ENCODE measurements at places on chromosomes 16 and 17.
A peak's percentile ranks its signal among the peaks of the same experiment; 100 is the strongest.

DNA sequence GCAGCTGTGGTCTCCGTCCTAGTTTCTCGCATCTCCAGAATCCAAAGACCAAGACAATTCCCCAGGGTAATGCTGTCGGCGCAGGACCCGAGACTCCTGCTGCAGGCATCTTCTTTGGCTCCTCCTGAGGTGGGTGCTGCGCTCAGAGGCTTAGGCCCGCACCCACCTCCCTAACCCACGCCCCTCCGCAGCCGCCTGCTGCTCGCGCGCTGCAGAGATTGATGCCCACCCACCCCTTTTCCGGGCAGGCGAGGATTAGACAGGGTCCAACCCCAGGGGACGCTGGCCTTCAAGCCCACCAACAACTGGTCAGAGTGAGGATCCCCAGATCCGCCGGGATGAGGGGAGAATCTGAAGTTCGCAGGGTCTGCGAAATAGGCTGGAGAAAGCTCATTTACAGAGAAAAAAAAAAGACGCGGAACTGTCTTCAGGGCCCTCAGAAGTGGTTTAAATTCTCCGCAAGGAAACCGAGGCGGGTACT is 27.9 kb downstream of the SLFN11 start:
- DNase-seq, result no peak

- no peak for DNase-seq
These were observed 857.4 kb upstream of the GOT2 start for GRCh38 chr16:59591480-59591879.

DNA sequence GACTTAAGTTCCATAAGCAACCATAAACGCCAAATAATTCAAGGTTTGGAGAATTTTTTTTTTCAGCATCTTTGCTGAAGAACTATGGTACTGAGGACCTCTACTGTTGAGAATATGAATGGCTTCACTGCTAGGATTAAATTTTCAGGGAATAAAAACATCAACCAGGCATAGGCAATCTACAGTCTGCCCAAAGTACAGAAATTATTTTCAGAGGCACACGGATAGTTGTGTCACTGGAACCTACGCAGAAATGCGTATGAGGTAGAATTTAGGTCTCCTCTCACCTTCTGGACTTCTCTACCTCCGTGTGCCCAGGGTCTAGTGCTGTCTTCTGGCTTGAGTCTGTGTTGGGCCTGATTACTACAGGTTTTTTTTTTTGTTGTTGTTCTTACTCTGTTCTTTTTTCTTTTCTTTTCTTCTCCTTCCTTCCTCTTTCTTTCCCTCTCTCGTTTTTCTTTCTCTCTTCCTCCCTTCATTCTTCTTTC is 39.7 kb downstream of the NACA2 start:
- peak; percentile 21 for DNase-seq

GRCh38 chr17:39963829-39964228 is 1.0 kb downstream of the GSDMA start:
- DNase-seq, result no peak

GRCh38 chr16:89738538-89739317 is 17.4 kb downstream of the ZNF276 start:
- DNase-seq, result no peak

DNA sequence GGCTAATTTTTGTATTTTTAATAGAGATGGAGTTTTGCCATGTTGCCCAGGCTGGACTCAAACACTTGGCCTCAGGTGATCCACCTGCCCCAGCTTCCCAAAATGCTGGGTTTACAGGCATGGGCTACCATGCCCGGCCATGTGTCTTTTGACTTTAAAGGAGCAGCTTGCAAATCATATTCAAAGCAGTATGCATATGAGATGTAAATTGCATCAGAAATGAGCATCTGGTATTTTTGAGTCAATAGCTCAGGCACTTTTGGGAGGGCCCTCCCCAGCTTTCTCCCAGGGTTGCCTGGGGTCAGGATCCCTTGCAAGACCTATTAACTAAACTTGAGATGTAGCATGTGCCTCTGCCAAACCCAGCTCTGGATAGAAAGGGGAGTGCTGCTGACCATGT is 21.5 kb downstream of the EPOP start:
- no peak for DNase-seq

DNA sequence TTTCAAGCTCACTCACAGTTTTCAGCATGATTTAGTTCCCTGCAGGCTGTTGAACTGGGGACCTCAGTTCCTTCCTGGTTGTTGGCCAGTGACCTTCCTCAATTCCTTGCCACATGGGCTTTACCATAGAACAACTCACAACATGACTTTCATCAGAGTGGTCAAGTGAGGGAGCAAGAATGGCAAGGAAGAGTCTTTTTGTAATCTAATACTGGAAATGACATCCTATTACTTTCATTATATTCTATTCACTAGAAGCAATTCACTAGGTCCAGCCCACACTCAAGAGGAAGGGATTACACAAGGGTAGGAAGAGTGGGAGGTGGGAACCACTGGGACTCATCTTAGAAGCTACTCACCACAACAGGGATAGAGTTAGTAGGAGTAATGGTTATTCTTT is 57.6 kb downstream of the SYT17 start:
- DNase-seq, result no peak

DNA sequence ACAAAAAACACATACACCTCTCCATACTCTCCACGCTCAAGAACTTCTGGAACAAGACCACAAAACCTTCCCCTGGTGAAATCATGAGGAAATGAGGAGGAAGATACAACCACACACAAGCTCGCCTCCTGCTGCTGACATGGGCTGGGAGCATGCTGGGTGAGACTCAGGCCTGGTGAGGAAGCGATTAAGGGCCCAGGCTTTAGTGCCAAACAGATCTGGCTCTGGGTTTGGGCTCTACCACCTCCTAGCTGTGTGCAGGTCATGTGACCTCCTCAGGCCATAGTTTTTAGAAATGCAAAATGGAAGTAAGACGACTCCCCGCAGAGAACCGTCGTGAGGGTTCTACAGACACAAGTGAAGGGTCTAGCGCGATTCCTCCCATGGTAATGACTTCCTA is 41.3 kb downstream of the VAC14 start:
- DNase-seq, result no peak

DNA sequence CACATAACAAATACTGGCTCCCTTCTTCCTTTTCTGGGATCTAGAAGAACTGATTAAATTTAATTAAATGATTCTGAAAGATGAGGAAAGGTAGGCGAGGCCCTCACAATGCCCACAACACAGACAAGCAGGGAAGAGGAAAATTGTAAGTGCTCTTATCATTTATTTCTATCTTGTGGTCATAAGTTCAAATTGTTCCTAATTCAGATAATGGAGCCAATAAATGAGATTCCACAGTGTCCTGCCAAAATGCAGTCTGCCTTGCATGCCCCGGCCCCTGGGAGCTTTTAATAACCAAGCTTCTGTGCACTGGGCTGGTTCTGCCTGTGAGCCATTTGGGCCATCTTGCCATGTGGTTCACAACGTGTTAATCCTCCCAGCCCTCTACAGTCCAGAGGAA is 97.0 kb downstream of the CMC2 start:
- no peak for DNase-seq

- DNase-seq, result no peak
These were observed 8.1 kb upstream of the C1QL1 start for GRCh38 chr17:44976206-44976605.

GRCh38 chr17:49990921-49991320 is 4.1 kb downstream of the DLX3 start:
- no peak for DNase-seq

- no peak for DNase-seq
These were observed 578.1 kb downstream of the KCNJ18 start for GRCh38 chr17:22270381-22270780.

GRCh38 chr16:9607515-9608230 is 516.2 kb downstream of the HAPSTR1 start:
- DNase-seq, result no peak

DNA sequence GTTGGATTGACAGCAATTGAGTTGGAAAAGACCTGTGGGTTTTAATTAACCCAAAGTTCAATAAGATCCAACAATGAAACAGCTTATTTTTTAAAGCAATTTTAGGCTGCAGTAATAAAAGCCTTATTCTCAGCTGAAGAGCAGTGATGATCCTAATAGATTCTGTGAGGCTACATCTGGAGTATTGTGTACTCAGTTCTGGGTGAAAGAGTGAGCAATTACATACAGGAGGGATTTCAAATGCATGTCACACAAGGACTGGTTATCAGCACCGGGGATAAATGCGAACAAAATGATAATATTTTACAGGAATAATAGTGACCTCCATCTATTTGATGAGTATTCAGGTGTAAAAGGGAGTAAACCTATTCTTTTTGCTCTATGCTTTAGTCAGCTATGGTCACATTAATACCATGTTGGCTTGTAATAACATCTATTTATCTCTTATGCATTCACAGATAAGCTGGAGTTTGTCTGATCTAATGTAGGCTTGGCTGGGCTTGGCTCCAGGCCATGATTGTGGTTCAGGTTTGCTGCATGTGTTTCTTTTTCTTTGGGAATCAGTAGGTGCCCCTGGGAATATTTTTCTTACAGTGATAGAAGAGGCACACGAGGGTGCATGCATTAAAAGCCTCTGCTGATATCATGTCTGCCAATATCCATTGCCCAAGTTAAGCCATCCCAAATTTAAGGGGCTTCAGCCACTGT is 22.2 kb upstream of the TOX3 start:
- peak; percentile 96 for DNase-seq
